ENCODE measurements at places on chromosomes 6 and 20.

- DNase-seq, result no peak
Observed at GRCh38 chr6:116090251-116090650, 10.4 kb upstream of the NT5DC1 start.

GRCh38 chr6:87806099-87806498 is 104.1 kb upstream of the AKIRIN2 start:
- peak; percentile 10 for DNase-seq

- no peak for DNase-seq
Observed at GRCh38 chr20:37584238-37584807, 56.6 kb upstream of the BLCAP start.

DNA sequence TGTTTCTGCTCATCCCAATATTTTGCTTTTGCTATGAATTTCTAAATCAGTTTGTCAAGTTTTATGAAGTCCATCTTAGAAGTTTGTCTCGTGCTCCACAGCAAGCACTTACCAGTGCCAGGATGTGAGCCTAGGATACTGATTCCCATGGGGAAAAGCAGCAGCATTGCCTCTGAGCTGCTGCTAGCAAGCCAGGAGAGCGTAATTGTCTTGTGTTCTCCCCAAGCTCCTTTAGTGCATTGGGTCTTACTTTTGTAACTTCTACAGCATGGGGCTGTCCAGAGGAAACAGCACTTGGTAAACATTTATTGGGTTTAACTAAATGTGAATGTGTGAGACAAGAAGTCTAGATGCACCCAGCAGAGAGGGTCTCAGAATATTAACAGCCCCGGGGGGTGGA is 76.1 kb downstream of the RNF182 start:
- no peak for DNase-seq

DNA sequence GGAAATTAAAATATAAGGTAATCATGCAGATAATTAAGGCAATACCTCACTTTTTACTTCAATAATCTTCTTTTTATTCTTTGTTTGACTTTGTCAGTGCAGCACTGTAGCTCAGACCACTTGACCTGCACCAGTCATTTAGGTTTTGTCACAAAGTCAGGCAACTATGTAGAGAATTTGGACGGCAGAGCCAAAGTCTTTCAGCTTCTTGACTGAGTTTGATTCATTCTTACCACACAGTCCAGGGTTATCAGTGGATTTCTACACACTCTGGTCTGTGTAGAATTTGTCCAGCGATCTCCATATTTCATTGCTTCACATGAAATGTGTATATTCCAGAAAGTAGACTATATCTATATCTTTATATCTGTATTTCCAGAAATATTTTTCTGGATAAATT is 107.3 kb downstream of the TFAP2B start:
- DNase-seq, result no peak

GRCh38 chr6:7051780-7052442 is 55.9 kb upstream of the RREB1 start:
- DNase-seq, result no peak

DNA sequence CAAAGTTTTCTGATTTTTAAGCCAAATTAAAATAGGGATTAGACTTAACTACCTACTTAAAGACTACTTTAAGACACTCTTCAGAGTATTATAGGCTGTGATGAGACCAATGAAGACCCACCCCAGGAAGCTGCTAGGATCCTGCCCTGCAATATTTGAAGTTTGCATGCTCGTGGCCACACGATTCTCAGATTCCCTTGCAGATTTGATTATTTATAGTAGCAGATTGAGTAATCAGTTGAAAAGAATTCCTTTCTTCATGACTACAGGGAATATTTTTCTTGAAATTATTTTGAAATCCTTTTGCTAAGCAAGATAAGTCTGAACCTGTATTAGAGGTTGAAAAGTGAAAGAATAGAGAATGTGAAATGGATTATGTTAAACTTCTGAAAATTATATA is 122.3 kb downstream of the B3GAT2 start:
- DNase-seq, result no peak

All from spinal cord (tissue), 10 donors.